GM12892 (cell line): ENCODE measurements at places on chromosomes 3 and 15.

GRCh38 chr3:161489395-161489794, 7.2 kb upstream of the OTOL1 start:
- DNase-seq = no peak

GRCh38 chr3:108527109-108527508, 16.7 kb upstream of the MYH15 start:
- DNase-seq = no peak

- DNase-seq = no peak
Measured at GRCh38 chr15:89778861-89779260, 2.7 kb downstream of the MESP2 start.

DNA sequence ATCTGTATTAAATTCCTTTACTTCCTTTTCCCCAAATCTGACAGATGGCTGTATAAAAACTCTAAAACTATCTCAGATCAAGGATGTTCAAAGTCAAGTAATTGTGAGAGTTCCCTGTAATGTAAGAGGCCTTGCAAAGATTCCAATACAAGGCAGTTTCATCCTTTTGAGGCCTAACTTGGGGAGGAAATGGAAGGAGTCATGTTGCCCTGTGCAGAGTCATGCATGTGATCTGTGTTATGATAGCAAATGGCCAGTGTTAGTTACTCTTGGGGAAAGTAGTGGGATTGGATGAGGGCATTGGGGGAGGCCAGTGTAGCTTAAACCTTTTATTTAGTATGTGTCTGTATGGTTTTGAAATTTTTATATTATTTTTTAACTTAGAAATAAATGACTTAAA, 23.7 kb upstream of the FBXL22 start:
- DNase-seq = no peak

DNA sequence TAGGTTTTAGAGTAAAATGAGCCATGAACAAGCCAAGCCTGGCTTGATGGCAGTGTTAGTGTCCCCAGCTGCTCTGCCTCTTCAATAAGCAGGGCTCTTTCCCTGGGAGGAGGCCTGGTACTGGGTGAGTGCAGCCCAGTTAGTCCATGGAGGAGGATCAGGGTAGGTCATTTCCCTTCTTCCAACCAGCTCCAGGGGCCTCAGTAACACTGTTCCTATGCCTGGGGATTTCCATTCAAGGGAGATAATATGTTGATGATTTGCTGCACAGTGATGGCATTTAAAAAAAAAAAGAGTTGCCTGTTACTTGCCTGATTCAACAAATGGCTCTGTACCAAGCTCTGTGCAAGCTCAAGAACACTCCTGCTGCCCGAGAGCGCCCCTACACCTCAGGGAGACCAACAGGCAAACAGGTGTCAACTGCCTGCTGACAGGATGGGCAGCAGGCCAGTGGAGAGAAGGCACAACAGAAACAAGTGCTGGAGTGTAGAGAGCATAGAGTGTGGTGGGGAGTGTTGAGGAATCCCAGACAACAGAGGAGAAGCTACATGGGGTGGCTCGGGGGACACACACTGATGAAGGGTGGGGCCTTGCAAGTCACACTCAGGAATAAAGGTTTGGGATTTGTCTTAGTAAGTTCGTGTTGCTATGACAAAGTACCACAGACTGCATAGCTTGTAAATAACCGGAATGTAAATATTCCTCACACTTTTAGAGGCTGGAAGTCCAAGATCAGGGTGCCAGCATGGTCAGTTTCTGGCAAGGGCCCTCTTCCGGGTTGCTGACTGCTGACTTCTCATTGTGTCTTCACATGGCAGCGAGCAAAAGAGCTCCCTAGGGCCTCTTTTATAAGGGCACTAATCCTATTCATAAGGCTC, 78.6 kb upstream of the PXYLP1 start:
- DNase-seq = no peak

- DNase-seq = peak; percentile 27
Measured at GRCh38 chr3:139935866-139936817, 1.2 kb downstream of the CLSTN2 start.

- DNase-seq = no peak
Measured at GRCh38 chr3:152550284-152550683, 281.6 kb downstream of the MBNL1 start.

GRCh38 chr15:74336061-74337005, 31.1 kb downstream of the CYP11A1 start:
- DNase-seq = no peak

DNA sequence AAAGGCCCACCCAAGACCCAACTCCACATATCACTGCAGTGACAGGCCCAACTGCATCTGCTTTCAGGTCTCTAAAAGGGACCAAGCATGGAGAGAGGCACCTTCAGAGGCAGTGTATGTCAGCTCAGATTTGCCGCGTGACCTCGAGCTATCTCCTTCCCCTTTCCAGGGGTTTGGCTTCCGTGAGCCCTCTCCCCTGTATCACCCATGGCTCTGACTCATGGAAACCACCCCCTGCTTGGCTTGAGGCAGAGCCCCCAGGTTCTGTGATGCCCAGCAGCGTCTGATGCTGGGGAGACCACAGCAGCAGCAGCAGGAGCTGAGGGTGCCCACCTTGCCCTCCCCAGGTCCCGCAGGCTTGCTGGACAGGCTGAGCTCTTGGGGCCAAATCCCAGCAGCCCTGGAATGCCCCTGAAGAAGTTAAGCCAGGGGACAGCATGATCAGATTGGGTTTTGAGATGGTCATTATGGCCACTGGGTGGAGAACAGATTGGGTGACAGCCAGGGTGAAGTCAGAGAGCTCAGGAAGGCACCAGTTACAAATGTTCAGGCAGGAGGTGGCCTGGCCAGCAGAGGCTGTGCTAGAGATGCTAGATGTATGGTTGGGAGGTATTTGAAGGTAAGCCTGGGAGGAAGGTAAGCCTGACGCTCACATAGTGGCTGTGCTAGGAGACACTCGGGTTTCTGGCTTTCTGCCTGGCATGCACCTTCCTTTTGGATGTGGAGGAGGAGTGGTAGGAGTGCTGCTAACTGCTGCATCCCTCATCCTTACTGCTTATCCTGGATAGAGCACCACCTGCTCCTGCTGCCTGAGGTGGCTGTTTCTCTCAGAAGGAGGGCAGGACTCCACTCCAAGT, 42.9 kb downstream of the FGD5 start:
- no peak for DNase-seq

DNA sequence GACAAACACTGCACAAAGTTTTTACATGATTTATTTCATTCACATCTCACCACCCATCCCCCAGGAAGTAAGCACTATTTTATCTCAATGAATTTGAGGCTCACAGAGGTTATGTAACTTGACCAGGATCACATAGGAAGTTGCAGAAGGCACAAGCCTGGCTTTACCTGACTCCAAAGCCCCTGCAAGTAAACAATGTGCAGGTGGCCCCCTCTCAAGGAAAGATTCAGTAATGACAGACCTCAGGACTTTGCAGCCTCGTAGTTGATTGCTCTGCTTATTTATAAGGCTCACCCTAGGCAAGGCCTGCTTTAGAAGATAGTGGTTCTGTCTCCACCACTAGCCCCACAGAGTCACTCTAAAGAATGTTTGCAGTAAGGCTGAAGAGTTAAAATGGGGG, 79.8 kb upstream of the MDFIC2 start:
- no peak for DNase-seq

DNA sequence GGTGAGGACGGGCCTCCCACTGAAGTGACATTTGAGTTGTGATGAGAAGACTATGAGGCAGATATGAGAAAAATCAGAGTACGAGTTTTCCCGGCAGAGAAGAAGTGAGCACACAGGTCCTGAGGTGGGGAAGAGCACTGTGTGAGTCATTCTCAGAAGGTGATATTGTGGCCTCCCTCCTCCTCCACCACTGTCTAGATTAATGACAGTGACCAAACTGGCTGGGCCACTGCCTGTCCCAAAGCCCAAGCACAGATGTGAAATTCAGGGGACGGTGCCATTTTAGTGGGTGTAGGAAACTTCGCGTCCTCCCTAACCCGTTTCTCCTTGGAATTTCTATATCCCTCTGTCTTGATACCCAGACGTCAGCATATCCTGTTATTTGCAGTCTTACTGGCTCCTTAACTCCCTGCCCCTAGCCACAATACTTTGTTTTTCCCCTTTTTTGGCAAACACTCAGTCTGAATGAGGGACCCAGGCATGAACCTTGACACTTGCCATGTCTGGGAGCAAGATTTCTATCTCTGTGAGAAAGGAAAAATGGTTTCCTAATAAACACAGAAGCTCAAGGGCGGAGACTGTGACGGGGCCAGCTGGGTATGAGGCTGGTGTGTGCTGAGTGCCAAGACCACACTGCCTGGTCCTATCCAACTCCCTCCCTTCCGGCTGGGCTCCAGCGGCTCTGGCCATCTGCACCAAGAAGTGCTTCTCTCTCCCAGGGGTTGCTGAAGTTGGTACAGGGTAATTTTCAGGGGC, 15.2 kb downstream of the PRICKLE2 start:
- DNase-seq = no peak
